ENCODE measurements at places on chromosomes 3 and 15.

GRCh38 chr3:51751287-51751686, 27.8 kb downstream of the IQCF6 start:
- no peak for DNase-seq

DNA sequence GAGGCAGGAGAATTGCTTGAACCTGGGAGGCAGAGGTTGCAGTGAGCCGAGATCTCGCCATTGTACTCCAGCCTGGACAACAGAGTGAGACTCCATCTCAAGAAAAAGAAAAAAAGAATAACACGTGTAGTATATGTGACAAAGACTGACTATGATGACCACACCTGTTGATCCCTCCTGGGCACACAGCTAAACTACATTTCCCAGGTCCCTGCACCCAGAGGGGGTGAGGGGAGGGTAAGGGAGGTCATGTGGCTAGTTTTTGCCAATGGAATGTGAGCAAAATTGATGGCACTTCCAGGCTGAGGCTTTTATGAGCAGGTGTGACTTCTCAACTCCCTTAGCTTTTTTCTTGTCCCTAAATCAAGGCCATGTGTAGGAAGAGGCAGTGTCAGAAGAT, 58.2 kb downstream of the KLHL6 start:
- no peak for DNase-seq

DNA sequence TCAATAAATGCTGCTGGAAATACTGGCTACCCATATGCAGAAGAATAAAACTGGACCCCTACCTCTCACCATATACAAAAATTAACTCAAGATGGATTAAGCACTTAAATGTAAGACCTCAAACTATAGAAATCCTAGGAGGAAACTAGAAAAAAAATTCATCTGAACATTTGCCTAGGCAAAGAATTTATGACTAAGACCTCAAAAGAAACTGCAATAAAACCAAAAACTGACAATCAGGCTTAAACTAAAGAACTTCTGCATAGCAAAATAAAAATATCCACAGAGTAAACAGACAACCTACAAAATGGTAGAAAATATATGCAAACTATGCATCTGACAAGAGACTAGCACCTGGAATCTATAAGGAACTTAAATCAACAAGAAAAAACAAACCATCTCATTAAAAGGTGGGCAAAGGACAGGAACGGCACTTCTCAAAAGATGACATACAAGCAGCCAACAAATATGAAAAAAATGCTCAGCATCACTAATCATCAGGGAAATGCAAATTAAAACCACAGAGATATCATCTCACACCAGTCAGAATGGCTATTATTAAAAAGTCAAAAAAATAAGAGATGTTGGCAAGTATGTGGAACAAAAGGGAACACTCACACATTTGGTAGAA, 47.0 kb downstream of the MYO9A start:
- no peak for DNase-seq

DNA sequence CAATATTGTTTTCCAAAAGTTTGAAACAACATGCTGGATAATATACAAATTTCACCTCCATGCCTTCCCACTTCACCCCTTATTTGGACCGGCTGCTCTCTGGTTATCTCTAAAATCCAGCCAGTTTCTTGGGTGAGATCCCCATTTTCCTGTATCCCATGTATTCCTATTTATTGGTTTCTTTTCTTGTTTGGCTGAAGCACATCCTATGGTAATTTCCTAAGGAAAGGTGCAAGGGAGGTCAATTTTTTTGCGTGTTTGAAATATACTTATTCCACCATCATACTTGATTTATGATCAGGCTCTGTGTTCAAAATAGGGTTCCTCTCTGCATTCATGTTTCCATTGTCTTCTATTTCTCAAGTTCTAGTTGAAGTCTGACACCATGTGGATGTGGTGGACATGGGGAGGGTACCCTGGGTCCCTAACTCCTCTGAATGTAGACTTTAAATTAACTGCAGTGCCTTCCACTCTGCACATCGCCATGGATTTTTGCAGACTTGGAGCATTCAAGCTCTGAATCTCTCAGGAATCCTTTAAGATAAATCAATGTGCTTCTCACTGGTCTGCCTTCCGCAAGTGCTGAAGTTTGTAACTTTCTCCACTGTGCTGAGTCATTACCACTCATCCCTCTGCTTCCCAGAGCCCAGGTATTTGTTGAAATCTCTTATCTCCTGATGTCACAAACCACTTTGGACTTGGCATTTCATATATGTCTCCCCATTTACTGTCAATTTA, 52.1 kb upstream of the TLE3 start:
- DNase-seq = no peak

GRCh38 chr15:91224755-91225380, 124.8 kb downstream of the SV2B start:
- no peak for DNase-seq

- DNase-seq = no peak
Measured at GRCh38 chr3:66236281-66236680, 15.5 kb downstream of the SLC25A26 start.

GRCh38 chr15:89149501-89150101, 61.3 kb downstream of the ABHD2 start:
- no peak for DNase-seq

DNA sequence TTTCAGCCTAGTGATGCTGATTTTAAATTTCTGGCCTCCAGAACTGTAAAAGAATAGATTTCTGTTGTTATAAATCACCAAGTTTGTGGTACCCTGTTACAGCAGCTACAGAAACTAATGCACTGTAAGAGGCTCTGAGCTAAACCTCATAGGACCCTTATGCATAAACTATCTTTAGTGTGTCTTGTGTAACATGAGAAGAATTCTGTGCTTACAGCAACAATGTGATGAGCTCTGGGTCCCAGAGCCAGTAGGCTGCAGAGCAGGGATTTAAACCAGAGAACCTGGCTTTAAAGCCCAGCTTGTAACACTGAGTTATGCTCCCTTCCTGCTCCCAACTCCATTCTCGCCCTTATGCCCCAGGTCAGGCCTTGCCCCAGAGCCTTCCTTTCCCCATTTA, 113.1 kb downstream of the THSD4 start:
- no peak for DNase-seq

GRCh38 chr3:48598323-48599076, 3.4 kb upstream of the COL7A1 start:
- DNase-seq = no peak

DNA sequence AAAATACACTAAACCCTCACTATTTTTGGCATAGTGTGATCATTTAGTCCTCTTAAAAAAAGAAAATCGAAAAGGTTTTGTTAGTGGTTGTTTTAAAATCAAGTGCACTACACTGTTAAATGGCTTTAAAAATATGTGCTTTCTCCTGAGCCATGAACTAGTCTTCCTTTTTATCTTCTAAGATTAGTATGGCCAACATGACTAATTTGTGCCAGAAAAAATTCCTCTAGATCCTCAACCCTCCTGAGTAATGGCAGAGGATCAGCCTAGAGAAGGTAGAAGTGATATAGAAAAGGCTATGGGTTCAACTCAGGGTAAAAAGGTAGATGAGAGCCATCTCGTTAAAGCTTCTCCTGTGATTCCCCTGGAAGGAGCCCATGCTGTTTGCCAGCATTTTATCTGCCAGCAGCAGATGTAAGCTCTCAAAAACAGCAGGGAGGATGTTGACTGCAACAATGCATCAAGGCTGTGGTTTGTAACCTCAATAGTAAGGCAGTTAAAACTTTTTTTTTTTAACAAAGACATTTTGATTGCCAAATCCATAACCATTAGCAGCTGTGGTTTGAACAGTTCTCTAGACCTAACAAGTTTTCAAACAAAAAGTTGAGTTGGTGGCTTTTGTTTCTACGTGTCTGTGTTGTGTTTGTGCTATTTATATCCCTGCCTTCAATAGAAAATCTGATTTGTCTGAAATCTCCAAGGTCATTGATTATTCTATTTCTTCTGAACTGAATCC, 30.2 kb upstream of the ZNF609 start:
- no peak for DNase-seq

DNA sequence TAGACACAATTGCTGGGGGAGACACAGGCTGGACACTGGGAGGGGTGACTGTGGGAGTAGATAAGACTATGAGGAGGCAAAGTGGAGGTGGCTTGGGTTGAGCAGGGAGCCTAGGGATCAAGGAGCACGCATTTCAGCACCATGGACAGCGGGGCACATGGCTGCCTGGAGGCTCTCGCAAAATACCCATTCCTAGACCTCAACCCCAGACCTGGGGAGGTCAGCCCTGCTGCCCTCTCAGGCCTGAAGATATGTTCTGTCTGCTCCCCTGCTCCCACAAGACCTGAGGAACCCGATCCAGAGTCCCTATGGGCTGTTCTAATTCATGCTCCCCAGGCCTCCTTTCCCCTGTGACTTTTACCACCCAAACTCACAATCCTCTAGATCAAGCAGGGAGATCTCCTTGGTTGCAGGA, 16.0 kb upstream of the CPEB1 start:
- DNase-seq = no peak

- DNase-seq = no peak
Measured at GRCh38 chr15:36691579-36692357, 112.3 kb downstream of the CDIN1 start.

GRCh38 chr3:130960139-130960795, 66.4 kb downstream of the ASTE1 start:
- no peak for DNase-seq

- DNase-seq = no peak
Measured at GRCh38 chr3:141735176-141735575, 2.9 kb upstream of the RNF7 start.

- DNase-seq = no peak
Measured at GRCh38 chr3:19688767-19689166, 245.2 kb downstream of the EFHB start.

- DNase-seq = no peak
Measured at GRCh38 chr3:141556034-141556433, 69.2 kb downstream of the RASA2 start.

DNA sequence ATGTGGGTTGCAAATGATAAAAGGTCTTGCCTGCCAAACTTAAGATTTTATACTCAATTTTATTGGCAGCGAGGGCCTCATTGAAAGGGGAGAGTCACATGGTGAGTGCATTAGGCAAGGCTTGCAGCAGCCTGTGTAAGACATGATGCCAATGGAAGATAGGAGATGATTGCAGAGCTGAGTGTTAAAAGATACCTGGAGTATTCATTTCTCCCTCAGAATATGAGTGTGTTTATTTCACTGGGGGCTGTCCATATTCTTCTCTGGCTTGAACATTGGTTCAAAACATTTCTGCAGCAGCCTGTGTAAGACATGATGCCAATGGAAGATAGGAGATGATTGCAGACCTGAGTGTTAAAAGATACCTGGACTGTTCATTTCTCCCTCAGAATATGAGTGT, 165.2 kb upstream of the NUDT16 start:
- DNase-seq = no peak

DNA sequence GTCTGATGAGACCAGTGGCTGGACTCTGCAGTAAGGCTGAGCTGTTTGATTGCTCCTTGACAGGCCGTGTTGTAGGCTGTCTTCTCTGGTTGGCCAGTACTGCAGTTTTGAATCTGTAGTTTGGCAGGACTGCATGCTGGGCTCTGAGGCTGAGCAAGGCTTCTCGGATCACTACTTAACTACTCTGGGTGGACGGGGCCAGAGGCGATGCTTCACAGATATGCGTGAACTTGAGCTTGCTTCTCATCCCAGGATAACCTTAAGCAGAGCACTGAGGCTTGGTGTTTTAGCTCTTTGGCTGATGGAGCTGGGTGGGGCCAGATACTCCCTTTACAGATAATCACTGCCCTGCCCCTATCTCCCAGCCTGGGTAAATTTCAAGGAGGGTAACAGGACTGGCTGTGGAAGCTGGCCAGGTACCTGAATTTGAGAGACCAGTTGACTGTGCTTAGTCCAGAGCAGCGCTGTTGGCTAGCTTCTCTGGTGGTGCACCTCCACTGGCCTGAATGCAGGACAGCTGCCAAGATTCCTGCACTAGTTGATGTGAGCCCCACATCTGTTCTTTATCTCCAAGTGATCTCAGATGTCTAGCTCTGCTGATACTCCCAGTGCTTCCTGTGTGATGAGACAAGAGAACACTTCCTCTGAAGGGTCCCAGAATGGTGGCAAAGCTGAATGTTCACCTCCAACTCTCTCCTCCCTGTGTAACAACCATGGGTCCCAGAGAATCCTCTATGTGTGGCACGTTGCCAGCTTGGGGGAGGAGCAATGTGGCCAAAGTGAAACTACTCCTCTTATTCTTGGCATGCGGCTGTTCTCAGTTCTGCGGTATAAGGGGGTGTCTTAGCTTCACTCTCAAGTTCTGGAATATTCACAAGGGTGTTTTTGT, 37.9 kb downstream of the RPL39L start:
- DNase-seq = peak; percentile 14

- no peak for DNase-seq
Measured at GRCh38 chr3:65573548-65574116, 465.1 kb downstream of the MAGI1 start.

GRCh38 chr15:63719281-63719680, 114.5 kb downstream of the HERC1 start:
- DNase-seq = no peak

DNA sequence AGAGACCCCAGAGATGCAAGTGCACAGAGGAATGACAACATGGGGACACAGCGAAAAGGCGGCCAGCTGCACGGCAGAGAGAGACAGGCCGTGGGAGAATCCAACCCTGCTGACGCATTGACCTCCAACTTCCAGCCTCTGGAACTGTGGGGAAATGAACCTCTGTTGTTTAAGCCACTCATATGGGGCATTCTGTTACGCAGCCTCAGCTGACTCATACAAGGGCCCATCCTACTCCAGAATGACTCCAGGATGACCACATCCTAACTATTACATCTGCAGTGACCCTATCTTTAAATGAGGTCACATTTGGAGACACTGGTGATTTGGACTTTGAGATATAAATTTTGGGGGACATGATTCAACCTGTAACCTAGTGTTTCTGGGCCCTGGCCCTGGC, 44.0 kb downstream of the KLF15 start:
- DNase-seq = no peak

DNA sequence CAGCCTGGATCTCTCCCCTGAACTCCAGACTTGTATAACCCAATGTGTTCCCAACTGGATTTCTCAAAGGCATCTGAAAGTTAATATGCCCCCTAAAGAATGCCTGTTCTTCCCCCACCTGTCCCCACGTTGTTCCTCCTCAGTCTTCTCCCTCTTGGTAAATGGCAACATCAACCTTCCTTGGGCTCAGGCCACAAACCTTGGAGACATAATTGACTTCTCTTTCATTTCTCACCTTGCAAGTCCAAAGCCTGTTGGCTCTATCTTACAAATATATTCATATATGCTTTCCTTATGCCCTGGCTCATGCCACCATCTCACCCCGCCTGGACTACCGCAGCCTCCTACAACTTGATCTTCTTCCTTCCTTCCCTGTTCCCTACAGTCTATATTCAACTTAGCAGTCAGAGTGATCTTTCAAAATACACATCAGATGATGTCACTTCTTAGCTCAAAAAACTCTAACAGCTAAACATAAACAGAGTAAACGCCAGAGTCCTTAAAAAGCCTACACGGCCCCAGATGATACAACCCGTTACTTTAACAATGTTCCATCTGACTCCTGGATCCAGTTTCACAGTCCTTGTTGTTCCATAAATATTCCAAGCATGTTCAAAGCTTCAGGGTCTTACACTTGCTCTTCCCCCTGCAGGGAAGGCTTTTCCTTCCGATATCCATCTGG, 66.2 kb downstream of the ETV5 start:
- DNase-seq = no peak

Data from anterior cingulate cortex (tissue), 58 donors.